ENCODE measurements at places on chromosomes 3 and 15.
A peak's percentile ranks its signal among the peaks of the same experiment; 100 is the strongest.

GRCh38 chr3:88469216-88469615, 319.5 kb downstream of the C3orf38 start:
- DNase-seq: no peak

DNA sequence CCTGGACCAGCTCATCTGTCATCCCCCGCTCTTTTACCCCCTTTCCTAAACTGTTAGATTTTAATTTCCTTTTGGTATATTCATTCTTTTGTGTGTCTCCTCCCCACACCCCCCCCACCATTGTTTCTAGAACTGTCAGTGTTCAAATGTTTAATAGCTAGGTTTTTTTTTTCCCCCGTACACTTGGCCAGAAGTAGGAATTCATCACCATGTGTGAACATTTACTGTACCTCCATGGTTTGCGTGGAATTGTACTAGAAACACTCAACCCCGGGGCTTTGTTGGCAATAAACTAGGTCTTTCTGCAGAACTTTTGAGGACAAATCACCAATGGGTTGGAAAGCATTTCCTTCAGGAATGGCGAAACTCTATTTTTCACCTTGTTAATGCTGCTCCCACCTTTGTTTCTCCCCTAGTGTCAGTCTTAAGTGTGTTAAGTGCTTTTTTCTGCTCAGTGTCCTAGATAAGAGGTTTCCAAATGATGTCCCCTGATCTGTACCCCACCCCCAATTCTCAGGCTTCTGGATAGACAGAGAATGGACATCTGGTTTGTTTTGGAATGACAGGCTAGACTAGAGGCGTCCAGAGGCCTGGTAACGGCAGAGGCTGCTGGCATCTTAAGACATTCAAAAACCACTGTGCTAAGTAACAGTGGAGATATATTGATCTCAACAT, 76.8 kb downstream of the SMAD3 start:
- DNase-seq: no peak

DNA sequence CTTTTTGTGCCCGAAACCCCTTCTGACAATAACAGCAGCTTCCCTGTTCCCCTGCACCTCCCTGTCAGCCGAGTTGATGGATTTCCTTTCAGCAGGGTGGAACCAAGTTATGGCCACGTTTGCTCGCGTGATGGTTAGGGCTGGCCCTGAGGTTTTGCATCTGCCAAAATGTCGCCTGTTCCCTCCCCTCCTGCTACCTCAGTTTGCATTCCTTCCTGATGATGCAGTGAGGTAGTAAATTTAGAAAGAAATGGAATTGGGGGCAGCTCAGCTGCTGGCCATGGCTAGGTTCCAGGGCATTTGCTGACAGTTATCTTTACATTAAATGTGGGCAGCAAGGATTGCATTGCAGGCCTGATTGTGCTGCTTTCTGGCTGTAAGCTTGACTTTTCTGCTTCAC, 13.2 kb downstream of the LIMD1 start:
- DNase-seq: no peak

DNA sequence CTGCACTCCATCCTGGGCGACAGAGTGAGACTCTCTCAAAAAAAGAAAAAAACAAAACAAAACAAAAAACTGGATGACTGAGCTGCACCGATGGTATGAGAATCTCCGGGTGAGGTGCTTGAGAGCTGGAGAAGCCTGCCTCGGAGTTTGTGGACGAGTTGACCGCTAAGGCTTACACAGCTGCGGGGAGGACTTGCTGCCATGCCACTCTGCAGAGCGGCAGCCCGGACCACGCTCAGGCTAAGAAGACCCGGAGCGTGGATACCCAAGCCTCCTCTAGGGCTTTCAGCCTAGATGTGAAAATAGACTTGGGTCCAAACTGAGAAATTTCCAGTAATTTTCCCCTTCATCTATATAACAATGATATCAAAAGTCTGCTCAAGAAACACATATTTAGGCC, 16.0 kb downstream of the NRROS start:
- DNase-seq: no peak

- DNase-seq: no peak
These were observed 13.2 kb upstream of the GPR160 start for GRCh38 chr3:170024581-170024980.

- no peak for DNase-seq
These were observed 51.1 kb downstream of the RSRC1 start for GRCh38 chr3:158160958-158161357.

GRCh38 chr15:95293456-95294031, 1037.0 kb upstream of the NR2F2 start:
- DNase-seq: no peak

GRCh38 chr15:90419738-90420406, 31.8 kb downstream of the IQGAP1 start:
- no peak for DNase-seq

DNA sequence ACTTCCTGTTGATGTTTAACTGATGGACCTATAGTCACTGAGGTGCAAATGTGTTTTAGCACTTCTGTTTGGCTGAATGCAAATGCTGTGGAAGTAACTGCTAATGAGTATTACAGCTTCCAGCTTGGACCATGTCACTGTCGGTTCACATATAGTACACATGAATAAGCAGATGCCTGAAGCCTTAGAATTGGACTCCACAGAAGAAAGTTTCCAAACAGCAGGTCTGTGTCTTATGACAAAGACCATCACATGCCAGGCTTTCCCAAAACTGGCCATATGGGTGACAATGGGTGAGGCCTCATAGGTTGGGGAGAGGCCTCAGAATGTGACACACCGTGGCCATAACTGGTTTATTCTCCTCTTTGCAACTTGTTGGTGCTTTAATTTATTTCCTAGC, 241.8 kb downstream of the WNT5A start:
- no peak for DNase-seq

DNA sequence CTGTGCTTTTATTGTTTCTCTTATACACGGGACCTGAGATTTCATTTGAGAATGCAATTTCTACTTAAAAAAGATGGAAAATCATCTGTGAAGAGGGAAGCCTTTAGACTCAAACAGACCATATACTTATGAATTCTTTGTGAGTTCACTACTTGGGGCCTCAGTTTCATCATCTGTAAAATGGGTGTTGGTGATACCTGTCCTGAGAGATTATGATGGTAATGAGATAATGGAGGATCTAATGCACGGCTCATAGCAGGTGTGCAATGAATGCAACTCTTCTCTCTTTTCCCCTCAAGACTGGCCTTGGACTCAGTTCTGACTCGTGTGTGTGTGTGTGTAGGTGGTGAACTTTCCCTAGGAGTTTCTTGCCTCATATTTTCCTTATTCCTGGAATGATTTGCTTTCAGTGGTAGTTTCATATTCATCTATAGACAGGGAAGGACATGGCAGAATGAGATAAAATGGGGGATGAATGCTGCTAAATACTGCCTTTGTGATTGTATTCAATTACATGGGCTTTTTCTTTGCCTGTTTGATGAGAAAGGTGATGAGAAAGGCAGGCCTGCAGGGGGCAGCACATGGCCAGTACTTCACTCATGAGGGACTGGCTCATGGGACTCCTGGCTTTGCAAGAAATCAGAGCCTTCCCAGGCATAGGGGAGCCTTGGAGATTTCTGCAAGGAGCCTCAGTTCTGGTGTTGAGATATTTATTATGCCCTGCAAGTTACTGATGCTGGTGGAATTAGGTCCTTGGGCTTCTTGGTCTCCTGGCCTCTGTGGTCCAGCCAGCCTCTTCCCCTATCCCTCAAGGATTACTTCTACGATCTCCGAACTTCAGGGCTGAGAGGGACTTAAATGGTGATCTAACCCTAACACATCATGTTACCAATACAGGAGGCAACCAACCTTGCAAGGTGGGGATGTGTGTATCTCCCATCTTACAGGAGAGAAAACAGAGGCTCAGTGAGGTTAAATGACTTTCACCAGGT, 70.7 kb downstream of the RPLP1 start:
- DNase-seq: peak; percentile 52

Data from CD4-positive, alpha-beta T cell treated with Interleukin-6 at 100 ng/mL for 8 hours (primary cell).